ENCODE measurements at places on chromosomes 5 and 9.

- no peak for DNase-seq
Observed at GRCh38 chr5:157548513-157549282, 26.9 kb downstream of the ADAM19 start.

DNA sequence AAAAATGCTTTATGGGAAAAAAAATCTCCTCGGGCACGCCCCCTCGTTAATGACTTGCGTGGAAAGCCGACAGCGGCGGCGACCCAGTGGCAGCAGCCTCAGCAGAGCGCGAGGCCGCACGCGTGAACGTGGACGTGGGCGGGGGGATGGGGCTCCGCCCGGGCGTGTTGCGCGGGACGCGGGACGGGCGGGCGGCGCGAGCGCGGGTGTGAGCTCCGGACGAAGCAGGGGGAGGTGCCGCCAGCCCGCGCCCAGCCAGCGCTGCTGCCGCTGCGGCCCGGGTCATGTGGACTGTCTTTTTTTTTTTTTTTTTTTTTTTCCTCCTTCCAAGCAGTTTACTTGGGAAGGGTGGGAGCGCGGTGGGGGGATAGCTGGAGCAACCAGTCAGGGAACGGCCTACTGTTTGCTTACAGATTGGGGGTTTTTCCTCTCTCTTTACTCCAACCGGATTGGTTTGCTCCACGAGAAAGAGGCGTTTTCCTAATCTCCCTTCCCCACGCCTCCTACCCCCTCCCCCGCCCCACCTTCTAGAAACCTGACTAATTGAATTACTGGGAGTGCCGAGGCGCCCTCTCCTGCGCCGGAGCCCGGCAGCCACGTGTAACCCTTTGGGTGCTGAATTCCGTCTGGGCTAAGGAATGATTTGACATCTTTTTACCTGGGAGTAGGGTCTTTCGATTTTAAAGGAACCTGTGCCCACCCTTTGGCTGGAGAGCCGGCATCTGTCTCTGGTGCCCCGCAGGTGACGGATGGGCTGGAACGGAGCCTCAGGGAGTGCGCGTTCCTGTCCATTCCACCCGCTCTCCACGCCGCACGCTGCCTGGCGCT is 1.7 kb upstream of the EFNA5 start:
- DNase-seq = peak; percentile 73

DNA sequence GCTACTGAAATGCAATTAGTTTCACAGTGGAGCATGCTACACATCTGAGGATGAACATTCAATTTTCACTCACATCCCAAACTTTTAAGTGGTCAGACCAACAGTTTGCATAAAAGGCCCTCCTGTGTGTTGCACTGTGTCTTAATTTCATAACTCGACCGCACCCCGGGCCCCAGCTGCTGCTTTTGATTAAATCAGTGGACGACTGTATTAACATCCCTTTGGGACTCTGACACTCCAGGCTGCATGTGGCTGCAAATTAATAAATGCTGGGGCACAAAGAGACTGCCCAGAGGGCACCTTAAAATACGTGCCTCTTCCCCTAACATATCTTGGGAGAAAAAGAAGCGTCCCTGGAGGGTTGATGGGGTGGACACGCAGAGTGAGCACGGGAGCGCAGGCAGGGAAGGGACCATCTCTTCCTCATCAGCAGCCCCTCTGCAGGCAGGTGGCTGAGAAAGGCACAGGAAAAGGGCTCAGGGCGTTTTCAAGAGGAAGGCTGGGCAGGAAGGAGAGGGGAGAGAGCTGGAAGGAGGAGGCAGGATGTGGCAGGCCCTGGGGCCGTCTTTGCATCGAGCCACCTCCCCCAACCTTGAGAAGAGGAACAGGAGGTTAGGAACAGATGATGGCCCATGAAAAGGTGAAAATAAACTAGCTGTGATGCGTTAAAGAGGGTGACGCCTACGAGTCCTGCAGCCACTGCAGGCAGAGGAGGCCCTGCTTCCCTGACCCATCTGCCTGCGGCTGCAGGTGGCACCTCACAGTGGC is 18.6 kb downstream of the MED10 start:
- DNase-seq = no peak

- no peak for DNase-seq
Observed at GRCh38 chr5:56607074-56607473, 208.3 kb upstream of the MAP3K1 start.

DNA sequence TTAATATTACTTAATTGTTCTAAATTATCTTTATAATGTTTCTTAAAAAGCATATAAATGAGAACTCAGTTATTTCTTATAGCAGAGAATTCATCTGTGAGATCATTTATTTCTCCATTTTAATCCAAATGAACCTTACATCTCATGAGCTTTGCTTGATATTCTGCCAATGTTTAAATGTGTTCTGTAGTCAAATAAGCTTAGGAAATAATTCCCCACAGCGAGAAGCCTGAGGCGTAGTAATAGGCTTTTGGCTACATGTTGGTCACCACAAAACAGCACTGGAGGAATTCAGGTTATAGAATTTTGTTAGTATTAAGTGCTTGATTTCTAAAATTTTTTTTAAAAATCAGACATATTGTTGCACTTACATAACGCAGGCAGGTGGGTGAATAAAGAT is 585.3 kb upstream of the RORB start:
- DNase-seq = no peak

GRCh38 chr5:171669571-171669970 is 116.0 kb upstream of the SMIM23 start:
- DNase-seq = no peak

Data from midbrain (tissue), 1 donor.